ENCODE measurements at places on chromosomes 3 and 15.

- DNase-seq, result no peak
These were observed 109.4 kb upstream of the BNIP2 start for GRCh38 chr15:59798605-59798917.

- no peak for DNase-seq
These were observed 24.0 kb upstream of the PTPRG start for GRCh38 chr3:61537366-61537765.

GRCh38 chr15:88894819-88895767, at the start of gene HAPLN3:
TSS of gene HAPLN3 (minus strand) at chr15:88895544. CDS start at chr15:88887298, 8,246 bp downstream.
- peak; percentile 40 for DNase-seq

GRCh38 chr15:98865397-98866339, 141.9 kb downstream of the PGPEP1L start:
- peak; percentile 78 for DNase-seq

GRCh38 chr15:71599418-71600151, 210.8 kb upstream of the NR2E3 start:
- DNase-seq, result no peak

DNA sequence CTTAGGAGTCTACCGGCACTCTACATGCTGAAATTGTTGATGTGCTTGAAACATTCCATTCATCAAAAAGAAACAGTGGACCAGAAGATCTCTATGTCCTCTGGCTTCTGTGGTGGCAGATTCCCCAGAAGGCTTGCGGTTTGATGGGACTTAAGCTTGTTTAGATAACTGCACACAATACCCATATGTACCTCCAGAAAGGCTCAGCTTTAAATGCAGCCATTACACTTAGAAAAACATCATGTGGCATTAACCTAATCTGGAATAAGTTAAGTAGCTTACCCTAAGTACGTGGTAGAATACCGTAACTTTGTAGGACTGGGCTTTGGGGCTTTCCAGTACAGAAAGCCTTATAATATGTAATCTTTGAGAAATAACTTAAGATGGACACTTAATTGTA, 187.3 kb downstream of the RBMS3 start:
- DNase-seq, result no peak

- DNase-seq, result no peak
These were observed 47.6 kb upstream of the SEC13 start for GRCh38 chr3:10368512-10368911.

DNA sequence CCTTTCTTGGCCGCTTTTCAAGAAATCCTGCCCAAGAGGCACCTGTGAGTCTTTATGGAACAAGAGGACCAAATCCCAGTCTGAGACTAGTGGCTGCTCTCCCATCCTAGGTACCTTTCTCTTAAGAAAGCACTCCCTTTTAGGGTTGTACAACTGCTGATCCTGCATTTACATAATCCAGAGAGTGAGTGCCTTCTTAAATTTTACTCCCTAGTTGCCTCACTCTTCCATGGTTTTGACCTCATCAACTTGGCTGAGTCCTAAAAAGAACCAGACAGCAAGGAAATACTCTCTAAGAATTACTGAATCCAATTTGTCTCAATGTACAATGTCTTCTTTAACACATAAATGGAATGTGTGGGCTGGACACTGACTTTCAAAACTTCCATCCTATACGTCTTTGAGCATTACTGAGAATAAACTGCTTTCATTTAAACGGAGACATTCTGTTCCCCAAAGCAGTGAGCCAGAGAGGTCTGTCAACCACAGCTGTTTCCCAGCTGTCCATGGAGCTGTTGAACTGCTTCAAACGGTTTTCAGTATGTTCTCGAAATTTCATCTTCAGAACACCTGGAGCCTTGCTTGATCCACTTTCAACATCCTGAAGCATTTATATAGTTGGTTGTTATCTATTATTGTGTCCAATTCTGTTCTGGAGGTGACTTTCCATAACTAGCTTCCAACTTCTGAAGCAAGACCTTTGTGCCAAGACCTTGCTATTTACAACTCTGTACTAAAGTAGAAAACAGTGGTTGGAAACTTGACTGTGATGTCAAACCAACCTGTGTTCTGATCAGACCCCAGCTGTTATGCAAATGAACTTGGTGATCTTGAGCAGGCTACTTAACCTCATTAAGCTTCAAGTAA, 179.1 kb downstream of the SLC9A9 start:
- no peak for DNase-seq

DNA sequence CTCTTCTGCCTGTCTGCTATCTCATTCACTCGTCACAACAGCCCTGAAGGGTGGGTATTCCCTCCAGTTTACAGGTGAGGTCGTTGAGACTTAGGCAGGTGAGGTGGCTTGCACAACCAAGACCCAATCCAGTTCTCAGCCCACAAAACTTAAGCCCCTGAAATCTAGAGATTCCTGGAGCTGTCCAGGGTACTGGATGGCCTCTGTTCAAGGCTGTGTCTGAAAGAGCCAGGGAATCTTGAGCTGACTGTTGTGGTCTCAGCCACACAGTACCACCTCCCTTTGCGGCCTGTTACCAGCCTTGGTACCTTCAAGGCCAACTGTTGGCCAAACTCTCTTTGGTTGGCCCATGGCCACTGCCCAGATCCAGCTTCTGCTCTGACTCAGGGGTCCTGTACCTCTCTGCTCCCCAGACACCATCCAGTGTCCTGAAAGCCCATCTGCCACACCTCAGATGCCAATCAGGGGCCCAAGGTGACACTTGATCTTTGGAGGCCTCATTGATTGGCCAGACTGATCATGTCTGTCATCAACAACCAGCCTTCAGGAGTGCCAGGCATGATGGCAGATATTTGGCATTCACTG, 10.9 kb upstream of the FAM107A start:
- peak; percentile 24 for DNase-seq
